Small intestine (tissue), 16 donors: ENCODE measurements at places on chromosomes 6 and 20.

- no peak for DNase-seq
These were observed 225.1 kb downstream of the UBE3D start for GRCh38 chr6:82840571-82840970.

DNA sequence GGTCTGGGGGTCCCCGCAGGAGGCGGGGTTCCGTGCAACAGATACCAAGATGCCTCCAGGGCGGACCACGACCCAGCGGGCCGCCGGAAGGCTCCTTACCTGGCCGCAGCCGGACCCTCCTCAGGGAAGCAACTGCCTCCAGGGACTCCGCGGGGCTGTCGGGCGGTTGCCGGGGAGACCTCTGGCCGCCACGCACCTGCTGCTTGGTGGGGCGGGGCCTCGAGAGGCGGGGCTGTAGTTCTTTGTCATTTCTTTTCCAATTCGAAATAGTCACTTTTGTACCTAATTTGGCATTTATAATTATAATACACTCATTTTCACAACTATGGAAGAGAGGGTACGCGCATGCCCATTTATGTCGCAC lies 647 bp downstream of the AK9 start:
- peak; percentile 65 for DNase-seq

DNA sequence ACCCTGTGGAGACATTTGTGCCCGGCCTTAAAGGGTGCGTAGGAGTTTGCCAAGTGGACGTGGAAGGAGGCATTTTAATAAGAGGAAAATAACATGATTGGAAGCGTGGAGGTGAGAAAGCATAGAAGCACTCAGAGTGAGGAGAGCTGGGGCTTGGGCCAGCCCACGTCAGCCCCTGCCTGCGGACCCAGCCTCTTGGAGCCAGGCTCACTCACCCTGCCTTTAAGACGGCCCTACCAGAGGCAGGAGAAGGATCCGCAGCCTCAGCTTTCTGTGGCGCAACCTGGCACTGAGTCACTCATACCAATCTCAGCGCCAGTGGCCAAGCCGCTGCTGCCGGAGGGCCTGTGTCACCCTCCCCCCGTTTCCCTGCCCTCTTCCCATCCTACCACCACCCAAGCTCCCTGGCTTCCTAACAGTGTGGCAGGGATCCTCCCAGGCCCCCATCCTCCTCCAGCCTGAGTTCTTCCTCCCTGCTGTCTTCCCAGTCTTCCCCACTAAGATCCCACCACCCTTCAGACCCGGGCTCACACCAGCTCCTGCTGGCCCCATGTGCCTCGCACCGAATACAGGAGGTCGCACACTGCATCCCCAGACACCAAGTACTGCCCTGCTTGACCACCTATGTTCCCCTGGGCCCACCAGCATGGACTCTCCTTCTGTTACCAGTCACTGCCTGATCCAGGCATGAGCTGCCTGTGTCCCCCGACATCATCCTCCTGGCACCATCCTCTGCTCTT lies 285.2 kb downstream of the UST start:
- no peak for DNase-seq

DNA sequence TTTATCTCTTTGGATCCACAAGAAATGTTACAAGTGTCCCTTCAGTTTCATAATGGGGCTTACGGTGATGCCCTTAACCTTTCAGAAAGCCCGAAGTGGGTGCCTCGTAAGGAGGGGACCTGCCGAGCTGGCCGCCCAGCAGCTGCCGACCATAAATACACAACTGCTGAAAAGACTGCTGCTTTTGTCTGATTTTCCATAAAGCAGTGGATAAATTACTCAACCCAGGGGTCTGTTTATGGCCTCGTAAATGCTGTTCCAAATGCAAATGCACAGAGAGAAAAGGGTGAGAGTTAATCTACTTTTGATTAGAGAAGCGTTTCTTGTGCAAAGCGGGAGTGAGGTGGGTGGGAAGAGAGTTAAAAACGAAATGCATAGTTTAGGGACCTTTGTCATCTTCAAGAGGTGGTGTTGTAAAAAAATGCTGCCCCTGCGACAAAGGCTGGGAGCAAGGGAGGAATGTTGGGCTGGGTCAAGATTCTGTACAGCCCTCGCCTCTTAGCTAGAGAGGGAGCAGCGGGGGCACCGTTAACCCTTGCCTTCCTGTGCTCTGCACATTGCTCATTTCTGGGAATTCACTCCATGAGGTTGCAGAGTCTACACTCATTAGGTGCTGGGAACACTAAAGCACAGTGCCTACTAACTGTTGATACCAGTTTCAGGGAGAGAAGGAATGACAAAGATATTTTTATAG lies 112.0 kb upstream of the MTHFD1L start:
- peak; percentile 13 for DNase-seq

GRCh38 chr6:39934131-39934757 lies at the start of gene MOCS1:
TSS of gene MOCS1 (minus strand) at chr6:39934462. CDS start at chr6:39934417, 45 bp downstream.
- DNase-seq, result peak; percentile 83
